ENCODE measurements at places on chromosomes 5 and 9.
A peak's percentile ranks its signal among the peaks of the same experiment; 100 is the strongest.

DNA sequence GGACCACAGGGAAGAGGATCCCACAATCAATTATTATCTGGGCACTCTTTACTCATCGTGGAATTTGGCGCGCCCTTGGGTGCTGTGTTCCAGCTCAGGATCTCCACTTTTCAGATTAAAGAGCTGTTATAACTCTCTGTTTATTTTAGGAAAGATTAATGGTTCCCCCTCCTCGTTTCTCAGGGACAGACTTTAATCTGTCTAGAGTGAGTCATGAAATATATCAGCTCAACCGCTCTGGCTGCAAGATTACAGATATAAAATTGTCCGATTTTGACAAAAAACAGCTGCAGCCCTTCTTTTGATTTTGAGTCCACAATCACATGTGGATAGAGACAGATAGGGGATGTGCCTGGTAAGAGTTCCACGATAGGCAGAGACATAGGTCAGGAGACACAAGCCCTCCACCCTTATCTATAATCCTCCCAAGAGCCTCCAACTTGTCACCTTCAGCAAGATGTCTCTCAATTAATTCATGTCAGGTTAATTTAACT, 77.6 kb upstream of the ANKRD55 start:
- peak; percentile 70 for DNase-seq

DNA sequence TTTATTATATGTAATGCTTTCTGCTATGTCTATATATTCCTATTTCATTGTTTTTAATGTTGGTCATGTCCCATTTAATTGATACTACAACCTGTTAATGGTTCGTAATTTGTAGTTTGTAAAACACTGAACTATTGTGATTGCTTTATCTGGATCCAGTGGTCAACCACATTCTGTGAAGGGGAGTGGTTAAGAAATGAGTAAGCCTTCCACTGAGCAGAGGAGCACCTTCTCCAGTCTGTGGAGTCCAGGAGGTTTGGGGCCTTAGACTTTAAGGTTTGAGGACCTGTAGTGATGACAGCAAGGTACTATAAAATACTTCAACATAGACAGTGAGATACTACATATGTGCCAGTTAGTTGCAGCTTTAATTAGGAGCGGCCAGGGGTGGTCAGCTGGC, 67.7 kb upstream of the RAD23B start:
- peak; percentile 20 for DNase-seq

DNA sequence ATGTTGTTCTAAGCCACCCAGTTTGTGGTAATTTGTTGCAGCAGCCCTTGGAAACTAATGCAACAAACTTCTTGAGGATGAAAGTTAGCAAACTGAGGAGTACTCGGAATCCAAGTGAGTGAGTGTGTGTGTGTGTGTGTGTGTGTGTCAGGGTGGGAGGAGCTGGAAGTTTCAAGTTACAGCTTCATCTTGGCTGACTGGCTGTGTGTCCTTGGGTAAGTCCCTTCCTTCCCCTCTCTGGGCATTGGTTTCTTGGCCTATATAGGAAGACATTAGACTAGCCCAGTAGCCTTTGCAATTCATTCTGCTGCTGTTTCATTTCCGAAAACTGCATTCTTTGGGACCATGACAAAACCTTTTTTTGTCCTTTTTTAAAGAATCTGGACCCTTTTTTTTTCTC, 157.2 kb downstream of the MELK start:
- DNase-seq, result no peak

DNA sequence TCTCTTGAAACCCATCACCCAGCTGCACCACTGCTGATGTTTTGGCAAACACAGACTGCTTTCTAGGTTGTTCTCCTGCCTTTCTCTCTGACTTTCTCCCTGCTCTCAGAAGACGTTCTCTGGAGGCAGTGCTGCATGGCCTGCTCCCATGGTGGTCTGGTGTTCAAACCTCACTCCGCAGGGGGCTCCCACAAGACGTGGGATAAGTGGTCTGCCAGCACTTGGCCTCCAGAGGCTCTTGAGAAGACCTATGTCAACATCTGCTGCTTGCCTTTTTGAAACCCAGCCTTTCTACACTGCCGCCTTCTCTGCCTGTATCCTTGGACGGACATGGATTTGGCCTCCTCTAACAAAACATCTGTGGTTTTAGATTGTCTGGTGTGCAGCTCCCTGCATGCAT, 16.6 kb downstream of the USP20 start:
- DNase-seq, result no peak

GRCh38 chr5:24065779-24066178, 558.4 kb downstream of the PRDM9 start:
- no peak for DNase-seq

DNA sequence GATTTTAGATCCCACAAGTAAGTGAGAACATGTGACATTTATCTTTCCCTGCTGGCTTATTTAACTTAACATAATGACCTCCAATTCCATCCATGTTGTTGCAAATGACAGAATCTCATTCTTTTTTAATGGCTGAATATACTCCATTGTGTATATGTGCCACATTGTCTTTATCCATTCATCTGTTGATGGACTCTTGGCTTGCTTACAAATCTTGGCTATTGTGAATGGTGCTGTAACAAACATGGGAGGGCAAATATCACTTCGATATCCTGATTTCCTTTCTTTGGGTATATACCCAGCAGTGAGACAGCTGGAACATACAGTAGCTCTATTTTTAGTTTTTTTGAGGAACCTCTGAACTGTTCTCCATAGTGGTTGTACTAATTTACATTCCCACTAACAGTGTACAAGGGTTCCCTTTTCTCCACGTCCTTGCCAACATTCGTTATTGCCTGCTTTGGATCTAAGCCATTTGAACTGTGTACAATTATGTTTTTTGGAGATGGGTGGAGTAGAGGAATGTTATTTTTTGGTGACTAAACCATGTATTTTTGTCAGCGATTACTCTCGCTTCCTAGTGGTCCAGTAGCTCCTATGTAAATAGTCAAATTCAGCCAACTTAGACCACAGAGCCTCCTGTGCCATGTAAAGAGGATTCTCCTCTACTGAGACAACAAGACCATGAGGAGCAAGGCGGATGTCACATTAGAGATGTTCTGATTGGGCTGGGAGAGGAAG, 60.6 kb downstream of the TNFSF15 start:
- DNase-seq, result no peak

- DNase-seq, result peak; percentile 50
These were observed 90.2 kb downstream of the ZNF462 start for GRCh38 chr9:106953174-106953573.

- DNase-seq, result no peak
These were observed 595.9 kb downstream of the DTWD2 start for GRCh38 chr5:118392491-118392890.

DNA sequence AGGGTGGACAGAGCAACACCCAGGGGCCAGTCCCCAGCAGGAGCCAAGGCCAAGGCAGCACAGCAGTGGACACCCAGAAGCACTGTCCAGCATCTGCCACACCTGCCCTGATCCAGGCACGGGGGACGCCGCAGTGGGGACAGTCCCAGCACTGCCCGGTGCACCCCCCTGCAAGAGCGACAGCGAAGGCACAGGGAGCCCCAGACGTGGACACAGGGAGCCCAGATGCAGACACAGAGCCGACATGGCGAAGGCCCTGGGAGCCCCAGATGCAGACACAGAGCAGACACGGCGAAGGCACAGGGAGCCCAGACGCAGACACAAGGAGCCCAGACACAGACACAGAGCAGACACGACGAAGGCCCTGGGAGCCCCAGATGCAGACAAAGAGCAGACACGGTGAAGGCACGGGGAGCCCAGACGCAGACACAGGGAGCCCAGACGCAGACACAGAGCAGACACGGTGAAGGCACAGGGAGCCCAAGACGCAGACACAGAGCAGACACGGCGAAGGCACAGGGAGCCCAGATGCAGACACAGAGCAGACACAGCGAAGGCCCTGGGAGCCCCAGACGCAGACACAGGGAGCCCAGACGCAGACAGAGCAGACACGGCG, 4.3 kb downstream of the ANAPC2 start:
- no peak for DNase-seq

DNA sequence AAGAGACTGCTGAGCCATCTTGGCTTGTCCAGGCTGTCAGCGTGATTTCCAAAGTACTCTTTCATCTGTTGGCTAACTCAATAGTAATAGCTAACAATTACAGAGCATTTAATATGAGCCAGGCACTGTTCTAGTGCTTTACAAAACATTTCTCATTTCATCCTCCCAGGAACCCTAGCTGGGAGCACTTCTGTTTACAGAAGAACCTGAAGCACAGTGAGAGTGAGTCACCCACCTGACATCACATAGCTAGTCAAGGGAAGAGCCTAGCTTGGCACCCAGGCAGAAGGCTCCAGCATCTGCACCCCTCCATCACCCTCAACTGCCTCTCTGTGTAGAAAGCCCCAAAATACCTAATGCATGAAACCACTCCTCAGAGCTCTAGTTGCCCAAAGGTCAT, 57.5 kb upstream of the IQGAP2 start:
- no peak for DNase-seq

GRCh38 chr9:5518937-5519319, 8.6 kb downstream of the PDCD1LG2 start:
- no peak for DNase-seq

GRCh38 chr5:11390291-11390767, 513.9 kb downstream of the CTNND2 start:
- peak; percentile 77 for DNase-seq

GRCh38 chr5:37875051-37875787, 35.4 kb upstream of the GDNF start:
- peak; percentile 86 for DNase-seq

DNA sequence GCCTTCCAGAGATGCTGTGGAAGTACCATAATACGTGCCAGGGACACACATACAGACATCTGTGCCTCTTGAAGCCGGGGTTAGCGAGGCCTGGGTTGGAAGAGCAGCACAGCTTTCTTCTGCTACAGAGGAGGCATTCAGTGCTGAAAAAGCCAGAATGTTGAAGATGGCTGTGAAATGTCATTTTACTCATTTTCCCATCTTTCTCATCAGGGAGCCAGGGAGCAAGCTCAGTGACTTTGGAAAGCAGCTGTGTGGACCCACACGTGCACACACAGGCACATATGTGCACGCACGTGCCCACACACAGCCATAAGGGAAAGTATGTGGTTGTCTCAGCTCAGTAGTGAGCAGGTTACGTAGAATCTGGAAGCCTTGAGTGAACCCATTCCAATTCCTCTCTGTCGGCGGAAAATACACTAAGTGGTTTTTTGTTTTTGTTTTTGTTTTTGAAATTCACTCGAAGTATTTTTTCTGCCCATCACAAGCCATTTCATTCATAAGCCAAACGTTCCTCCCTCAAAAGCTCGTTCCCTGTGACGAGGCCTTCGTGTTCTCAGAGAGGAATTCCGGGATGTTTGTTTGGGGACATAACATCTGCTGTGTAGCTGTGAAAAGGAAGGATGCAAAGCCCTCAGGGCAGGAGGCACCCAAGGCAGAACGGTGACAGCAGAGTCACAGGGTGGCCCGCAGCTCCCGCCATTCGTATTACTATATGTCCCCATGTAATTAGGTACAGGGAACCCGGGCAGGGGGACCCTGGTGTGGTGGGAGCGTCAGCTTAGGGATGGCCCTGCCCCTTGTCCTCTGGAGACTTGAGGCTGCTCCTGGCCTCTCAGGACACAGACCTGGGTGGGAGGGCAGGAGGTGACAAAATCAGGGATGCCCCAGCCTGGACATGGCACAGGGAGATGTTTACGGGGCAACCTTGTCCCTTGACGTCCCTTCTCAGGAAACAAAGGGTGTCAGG, 29.0 kb upstream of the ANKRD33B start:
- DNase-seq, result no peak

- peak; percentile 98 for DNase-seq
These were observed 25.9 kb upstream of the ANKRD55 start for GRCh38 chr5:56259002-56259511.

GRCh38 chr5:71455427-71456361, at the start of gene BDP1:
BDP1 (plus strand) TSS chr5:71455651; CDS start chr5:71455878, 227 bp downstream.
- peak; percentile 93 for DNase-seq

GRCh38 chr5:56175021-56175420, 58.1 kb downstream of the ANKRD55 start:
- no peak for DNase-seq

DNA sequence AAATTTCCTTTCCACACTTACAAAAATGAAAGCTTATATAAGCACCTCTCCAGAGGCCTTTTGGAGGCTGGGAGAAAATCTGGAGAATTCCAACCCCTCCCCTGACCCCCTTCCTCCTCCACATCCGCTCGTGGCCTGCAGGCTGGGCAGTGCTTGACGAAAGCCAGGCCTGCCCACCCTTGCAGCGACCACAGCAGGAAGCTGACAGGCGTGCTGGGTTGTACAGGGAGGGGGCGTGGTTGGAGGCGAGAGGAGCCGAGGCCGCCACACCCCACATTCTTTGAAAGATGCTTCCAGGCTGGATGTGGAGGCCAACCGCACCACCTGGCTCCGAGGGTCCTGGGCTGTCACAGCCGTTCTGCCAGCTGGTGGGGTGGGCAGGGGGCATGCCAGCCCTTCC, 47.8 kb upstream of the IER5L start:
- peak; percentile 93 for DNase-seq

DNA sequence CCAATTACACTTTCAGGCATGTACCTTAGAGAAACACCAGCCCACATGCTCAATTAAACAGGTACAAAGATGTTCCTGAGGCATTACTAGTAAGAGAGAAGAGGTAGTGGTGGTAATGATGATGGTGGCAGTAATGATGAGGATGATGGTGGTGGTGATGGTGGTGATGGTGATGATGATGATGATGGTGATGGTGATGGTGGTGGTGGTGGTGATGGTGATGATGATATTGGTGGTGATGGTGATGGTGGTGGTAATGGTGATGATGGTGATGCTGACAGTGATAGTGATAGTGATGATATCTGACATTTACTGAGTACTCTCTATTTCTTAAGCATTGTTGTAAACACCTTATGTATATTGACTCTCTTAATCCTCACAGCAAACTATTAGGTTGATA, 318.4 kb downstream of the NSG2 start:
- no peak for DNase-seq

DNA sequence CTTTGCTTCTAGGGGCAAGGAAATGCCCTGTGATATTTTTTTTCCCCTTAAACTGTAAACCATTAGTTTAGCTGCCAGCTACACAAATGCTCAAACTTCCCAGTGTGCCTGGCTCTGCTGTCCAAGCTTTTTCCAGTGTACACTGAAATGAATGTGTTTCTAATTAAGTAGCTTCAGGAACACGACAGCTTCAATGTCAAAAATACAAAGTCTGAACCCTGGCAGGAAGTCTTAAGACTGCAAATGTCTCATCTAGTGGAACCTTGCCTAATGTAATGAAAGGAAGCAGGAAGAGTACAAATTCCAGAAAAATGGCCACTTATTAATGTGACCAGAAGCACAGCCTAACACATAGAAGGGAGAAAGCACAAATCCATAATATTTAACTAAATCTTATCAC, 255.2 kb downstream of the CRB2 start:
- DNase-seq, result peak; percentile 63

GRCh38 chr5:103941596-103941995, 379.0 kb upstream of the NUDT12 start:
- DNase-seq, result no peak

DNA sequence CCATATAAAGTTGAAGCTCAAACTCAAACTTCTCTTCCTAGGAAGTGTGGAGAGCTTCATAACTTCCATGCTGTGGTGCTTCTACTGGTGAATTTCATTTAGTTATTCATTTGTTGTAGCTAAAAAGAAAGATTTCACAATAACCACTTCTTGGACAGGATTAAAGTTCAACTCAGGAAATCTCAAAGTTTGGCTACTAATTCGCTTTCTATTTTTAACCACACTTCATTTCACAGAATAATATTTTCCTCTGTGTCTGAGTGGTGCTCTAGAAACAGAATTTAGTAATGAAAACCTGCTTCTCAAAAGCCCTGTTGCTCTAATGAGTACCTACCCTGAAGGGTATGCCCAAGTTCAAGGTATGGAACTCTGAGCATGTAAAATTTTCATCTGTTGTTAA, 73.9 kb downstream of the ACTBL2 start:
- DNase-seq, result peak; percentile 55

GRCh38 chr5:54673523-54674225, 156.1 kb downstream of the SNX18 start:
- peak; percentile 41 for DNase-seq

Measured in fibroblast of upper back skin (primary cell).